ENCODE measurements at places on chromosomes 11 and 22.

GRCh38 chr11:95790123-95790932 is at the start of gene CEP57:
TSS of gene CEP57 (plus strand) at chr11:95790498. CDS start at chr11:95790699, 201 bp downstream.
- peak; percentile 96 for DNase-seq

GRCh38 chr11:64466115-64466718 is 107.3 kb downstream of the RPS6KA4 start:
- DNase-seq = no peak

GRCh38 chr11:97570636-97571035 is 1180.8 kb downstream of the JRKL start:
- DNase-seq = no peak

- no peak for DNase-seq
Observed at GRCh38 chr11:116124922-116125714, 620.9 kb upstream of the CADM1 start.

DNA sequence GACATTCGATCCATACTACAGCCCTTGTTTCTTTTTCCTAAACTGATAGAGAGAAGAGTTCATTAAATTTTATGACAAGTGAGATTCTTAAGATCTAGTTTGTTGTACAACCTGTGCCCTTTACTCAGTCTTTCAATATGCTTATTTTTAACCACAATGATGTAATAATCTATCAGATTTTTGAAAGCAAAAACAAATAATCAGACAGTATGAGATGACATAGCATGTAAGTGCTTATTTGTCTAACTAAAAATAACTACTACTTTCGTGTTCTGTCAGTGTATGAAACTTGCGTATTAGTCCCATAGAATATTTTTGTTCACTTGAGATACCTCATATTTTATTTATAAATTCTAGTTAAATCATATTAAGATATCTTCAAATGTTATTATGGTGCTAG is 33.2 kb downstream of the RAB39A start:
- no peak for DNase-seq

GRCh38 chr22:42080287-42080686 is 787 bp downstream of the SMDT1 start:
- DNase-seq = no peak

DNA sequence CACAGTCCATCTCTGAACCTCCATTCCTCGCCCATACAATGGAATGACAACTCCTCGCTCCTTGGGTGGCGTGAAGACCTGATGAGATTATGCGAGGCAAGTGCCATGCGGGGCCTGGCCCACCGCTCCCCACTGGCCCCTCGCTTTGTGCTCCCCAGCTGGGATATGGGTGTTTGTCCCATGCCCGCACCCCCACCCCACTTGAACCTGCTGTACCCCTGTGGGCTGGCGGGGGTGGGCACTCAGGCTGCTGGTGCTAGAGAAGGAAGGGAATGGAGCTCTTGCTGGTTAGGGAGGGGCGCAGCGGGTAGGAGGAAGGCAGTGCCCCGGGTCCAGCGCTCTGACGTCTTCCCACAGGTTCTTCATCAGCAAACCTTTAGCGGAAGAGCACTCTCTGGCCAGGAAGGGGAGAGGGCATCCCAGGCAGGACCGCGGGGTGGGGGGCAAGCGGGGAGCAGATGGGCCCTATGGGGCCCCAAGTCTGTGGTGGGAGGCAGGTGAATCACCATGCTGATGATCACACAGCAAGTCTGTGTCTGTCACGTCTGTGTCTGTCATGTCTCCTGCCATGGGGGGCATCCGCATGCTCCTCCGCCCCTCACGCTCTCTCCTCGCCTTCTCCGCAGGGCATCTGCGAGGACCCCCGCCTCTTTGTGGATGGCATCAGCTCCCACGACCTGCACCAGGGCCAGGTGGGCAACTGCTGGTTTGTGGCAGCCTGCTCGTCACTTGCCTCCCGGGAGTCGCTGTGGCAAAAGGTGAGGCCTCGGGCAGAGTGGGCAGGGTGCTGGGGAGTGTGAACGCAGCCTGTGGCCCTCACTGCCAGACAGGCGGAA is 9.4 kb upstream of the OMP start:
- DNase-seq = no peak

DNA sequence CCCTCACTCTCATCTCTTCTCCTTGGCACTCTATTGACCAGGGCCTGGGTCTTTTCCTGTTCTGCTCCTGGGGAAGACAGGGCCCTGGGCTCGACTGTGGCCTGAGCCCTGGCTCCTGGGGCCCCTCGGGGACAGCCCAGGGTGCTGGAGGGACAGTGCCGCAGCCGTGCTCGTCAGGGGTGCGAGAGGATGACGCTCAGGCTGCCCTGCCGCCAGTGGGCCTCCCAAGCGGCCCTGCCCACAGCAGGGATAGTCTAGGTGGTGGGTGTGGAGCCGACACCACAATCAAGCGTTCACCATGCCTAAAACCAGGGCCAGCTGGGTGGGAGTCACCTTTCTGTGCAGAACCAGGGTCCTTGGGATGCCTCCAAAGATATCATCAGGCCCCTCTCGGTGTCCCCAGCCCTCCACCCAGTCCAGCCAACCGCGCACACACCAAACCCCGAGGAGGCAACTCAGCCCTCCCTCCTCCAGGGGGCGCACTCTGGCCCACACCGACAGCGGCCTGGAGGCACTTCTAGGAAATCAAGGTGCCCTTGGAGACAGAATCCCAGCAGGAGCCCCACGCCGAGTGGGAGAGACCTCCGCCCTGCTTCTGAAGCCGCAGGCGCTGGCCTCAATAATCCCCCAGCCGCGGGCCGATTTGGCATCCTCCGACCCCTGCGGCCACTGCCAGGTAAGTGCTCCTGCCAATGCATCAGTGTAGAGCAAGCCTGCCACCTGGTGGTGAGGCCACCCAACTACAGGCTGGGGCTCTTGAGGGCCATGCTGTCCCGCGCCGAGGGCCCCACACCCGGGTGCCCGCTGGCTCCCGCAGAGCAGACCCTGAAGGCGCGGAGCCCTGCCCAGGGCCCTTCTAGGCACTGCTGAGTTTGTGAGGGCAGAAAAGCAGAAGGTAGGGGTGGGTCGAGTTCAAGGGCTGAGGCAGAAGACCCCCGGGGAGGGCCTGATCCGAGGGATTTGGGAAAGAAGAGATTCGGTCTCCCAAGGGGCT is 496.4 kb downstream of the BUD13 start:
- DNase-seq = peak; percentile 65

- DNase-seq = no peak
Observed at GRCh38 chr11:99822846-99823565, 802.3 kb downstream of the CNTN5 start.

DNA sequence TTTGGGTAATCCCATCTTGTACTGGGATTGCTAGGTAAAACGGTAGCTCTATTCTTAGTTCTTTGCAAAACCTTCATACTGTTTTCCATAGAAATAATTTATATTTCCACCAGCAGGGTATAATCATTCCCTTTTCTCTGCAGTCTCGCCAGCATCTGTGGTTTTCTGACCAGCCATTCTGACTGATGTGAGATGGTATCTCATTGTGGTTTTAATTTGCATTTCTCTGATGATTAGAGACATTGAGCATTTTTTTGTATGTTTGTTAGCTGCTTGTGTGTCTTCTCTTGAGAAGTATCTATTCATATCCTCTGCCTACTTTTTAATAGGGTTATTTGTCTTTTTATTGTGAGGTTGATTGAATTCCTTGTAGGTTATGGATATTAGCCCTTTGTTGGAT is 220.9 kb downstream of the PGR start:
- no peak for DNase-seq

DNA sequence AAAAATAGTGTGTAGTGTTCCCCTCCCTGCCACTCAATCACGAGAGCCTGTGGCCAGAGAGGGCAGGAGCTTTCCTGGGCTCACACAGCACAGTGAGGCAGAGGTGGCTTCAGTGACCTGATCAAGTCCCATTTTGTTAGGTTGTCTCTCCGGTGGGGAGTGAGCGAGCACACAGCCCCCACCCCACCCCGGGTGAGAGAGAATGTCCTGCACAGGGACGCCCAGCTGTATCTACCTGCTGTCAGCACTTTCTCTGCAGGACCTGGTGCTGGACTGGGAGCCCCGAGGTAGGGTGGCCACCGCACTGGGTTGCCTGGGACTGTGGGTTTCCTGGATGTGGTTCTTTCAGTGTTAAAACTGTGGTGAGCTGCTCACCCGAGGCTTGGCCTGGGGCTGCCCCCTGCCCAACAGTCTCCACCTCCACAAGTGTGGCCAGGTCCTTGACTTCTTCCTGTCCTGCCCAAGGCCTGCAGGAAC is 6.1 kb downstream of the CAPN5 start:
- no peak for DNase-seq

GRCh38 chr22:27687984-27688545 is 113.5 kb downstream of the MN1 start:
- DNase-seq = no peak

GRCh38 chr11:10742460-10743208 is 8.4 kb upstream of the CTR9 start:
- no peak for DNase-seq

Measured in activated CD8-positive, alpha-beta memory T cell treated with anti-CD3 and anti-CD28 coated beads, Interleukin-2, amount 50 U/mL, for 4 hours (primary cell).